ENCODE measurements at places on chromosomes 16 and 17.

DNA sequence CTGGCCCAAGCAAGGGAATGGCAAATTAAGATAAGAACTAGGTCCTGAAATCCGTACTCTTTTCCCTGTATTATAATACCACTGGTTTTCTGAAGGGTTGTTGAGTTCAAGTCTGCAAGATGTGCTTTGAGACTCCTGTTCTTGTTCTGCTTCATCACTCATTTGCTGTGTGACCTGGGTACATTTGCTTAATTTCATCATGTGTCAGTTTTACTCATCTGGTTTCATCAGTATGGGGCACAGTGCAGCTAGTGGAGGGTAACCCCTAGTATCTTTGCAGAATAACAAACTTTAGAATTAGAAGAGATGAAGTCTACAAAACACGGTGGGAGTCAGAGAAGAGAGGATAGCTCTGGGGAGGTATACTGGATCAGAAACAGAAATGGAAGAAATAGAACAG, 21.9 kb upstream of the EFCAB13 start:
- no peak for DNase-seq

DNA sequence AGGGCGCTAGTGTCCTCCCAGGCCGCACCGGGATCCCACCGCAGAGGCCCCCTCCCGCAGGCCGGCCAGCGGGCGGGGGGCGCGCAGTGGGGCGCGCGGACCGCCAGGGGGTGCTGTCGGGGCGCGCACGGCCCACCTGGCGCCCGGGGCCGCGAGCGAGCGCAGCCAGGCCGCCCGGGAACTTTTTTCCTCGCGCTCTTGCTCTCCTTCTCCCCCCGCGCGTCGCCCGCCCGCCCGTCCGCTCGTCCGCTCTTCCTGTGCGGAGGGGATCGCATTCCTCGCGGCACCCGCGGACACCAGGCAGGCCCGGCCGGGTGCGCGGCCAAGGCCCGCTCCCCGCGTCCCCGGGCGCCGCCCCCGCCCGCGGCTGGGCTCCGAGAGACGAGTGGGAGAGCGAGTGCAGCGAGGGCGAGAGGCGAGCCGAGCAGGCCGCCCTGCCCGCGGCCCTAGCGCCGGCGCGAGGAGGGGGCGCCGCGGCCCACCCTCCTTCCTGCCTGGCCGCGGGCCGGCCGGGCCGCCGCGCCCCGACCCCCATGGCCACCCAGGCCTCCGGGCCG, at the start of gene RAI1:
RAI1 (plus strand) TSS at position 272 of the 557 bp plus-strand sequence. CDS start 111,491 bp downstream, outside the sequence.
- DNase-seq, result peak; percentile 46

GRCh38 chr17:53032861-53033271, 789.9 kb upstream of the KIF2B start:
- no peak for DNase-seq

DNA sequence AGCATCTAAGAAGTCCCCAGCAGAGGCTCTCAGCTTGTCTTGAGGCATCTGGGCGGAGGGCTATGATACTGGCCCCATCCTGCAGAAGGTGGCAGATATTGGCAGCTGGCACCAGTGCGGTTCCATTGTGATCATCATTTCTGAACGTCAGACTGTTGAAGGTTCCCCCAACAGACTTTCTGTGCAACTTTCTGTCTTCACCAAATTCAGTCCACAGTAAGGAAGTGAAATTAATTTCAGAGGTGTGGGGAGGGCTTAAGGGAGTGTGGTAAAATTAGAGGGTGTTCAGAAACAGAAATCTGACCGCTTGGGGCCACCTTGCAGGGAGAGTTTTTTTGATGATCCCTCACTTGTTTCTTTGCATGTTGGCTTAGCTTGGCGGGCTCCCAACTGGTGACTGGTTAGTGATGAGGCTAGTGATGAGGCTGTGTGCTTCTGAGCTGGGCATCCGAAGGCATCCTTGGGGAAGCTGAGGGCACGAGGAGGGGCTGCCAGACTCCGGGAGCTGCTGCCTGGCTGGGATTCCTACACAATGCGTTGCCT, at the start of gene CIITA:
CIITA (plus strand) TSS at position 404 of the 543 bp plus-strand sequence; CDS start at position 533, 129 bp downstream.
- DNase-seq, result peak; percentile 30

GRCh38 chr16:66918803-66919568, at the start of gene CDH16:
Gene CDH16, minus strand, starts transcription at chr16:66918885. Its CDS starts 820 bp downstream, at chr16:66918065.
- no peak for DNase-seq

GRCh38 chr16:78142788-78143187, 43.3 kb downstream of the WWOX start:
- no peak for DNase-seq

DNA sequence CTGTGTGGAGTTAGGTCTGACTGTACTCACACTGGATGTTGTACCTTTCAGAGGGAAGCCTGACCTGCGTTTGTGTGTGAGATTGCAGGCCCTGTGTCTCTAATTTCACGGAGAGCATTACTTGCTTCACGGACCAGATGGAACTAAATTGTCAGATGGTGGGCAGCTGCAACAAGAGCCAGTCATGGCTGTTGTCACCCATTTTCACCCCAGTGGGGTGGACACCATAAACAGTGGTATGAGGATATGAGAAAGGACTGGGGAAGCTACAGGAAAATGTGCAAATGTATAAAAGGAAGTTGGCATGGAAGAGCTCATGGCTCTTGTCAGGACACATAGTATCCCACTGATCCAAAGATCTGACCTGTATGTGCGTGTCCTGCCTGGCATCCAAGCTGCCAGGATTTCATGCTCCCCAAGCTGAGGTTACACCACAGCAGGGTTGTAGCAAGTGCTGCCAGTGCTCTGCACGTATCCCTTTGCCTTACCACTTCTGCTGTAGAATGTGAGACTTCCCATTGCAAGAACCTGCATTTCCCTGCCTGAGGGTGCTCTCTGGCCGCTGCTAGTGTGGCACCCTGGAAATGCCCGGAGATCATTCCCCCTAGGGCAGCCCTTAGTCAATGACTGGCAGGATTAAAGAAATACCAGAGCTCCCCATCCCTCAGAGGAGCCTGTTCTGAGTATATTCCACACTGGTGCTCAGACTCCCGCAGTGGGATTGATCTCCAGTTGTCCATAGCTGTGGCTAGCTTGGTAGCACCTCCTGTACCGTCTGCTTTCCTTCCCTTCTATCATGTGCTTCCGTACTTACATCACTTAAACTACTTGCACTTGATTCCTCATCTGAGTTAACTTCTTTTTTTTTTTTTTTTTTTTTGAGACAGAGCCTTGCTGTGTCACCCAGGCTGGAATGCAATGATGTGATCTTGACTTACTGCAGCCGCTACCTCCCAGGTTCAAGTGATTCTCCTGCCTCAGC, 70.4 kb upstream of the TANC2 start:
- DNase-seq, result no peak

DNA sequence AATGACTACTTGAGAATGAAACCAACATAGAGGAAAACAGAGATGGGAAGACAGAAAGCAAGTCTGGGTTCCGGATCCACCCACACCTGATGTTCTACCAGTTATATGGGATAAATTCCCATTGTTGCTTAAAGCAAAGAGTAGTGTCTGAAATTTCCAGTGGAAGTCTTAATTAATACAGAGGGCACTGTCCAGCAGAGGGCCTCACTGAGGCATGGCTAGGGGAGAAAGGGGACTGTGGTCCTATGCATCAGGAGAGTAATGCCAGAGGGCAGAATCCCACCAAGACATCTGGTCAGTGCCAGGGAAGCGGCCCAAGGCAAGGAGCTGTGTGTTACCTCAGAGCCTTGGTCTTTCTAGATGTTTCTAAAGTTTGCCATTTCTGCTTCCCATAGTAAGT, 7.5 kb upstream of the UMOD start:
- no peak for DNase-seq

DNA sequence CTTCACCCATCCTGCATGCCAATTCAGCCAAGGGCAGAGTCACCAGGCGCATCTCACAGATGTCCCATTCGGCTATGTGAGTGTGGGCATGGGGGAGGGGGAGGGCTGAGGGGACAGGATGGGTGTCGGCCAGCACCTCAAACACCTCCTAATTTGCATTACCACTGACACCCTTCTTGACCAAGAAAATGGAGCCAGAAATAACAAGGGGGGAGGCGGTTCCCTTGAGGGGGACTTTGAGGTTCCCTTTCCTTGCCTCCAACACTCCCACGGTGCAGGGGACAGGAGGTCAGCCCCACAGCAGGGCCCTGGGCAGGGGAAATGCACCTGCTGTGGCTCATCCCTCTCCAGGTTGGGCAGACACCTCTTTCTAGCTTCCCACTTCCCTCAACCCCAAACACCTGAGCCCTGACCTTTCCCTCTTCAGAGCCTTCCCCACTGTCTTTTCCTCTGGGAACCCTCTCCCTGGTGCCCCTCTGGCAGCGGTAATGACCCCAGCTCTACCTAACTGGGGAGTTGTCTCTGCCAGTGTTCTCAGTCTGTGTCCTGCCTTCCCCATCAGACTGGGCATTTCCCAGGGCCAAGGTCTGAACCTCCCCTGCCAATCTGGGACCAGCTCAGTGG, 18.2 kb upstream of the TBX21 start:
- DNase-seq, result no peak
